ENCODE measurements at places on chromosomes 11 and 22. TPM values are rescaled to one million over a fixed set of nuclear protein-coding genes. Genes with fewer than 3 reads are reported as not detected.

SPDYC gene
- not detected for polyA plus RNA-seq

TRIM51 gene
- not detected for polyA plus RNA-seq

- DNase-seq: no peak
These were observed 22.9 kb downstream of the KCNQ1 start for GRCh38 chr11:2467695-2468055.

GRCh38 chr11:88363648-88364065, 26.1 kb upstream of the CTSC start:
- no peak for DNase-seq

- no peak for DNase-seq
These were observed 15.0 kb downstream of the SUN2 start for GRCh38 chr22:38740754-38741153.

DNA sequence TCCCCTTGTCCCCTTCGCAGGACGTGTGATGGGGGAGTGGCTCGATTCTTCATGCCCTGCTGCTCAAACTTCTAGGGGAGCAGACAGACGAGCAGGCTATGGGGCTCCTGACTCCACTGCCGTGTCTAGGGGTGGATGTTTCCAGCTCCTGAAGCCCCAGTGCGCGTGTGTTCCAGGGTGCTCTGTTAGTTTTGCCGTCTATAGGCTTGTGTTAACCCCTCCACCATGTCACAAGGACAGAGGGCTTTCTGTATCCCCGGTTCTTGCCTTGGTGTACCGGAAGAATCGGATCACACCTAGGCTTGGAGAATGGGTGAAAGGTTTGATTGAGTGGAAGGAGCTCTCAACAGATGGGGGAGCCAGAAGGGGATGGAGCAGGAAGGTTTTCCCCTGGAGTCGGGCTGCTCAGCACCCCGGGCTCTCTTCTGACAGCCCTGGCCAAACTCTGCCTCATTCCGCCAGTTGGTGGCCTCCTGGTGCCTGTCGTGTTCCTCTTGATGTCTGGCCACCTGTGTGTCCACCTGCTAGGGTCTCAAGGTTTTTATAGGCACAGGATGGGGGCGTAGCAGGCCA, 810.7 kb downstream of the BRD1 start:
- DNase-seq: no peak

Measured in CD8-positive, alpha-beta memory T cell (primary cell).